SK-N-DZ (cell line): ENCODE measurements at places on chromosomes 7 and 10.
A peak's percentile ranks its signal among the peaks of the same experiment; 100 is the strongest.

GRCh38 chr10:122696687-122697086 is 3.0 kb downstream of the C10orf120 start:
- DNase-seq = no peak

DNA sequence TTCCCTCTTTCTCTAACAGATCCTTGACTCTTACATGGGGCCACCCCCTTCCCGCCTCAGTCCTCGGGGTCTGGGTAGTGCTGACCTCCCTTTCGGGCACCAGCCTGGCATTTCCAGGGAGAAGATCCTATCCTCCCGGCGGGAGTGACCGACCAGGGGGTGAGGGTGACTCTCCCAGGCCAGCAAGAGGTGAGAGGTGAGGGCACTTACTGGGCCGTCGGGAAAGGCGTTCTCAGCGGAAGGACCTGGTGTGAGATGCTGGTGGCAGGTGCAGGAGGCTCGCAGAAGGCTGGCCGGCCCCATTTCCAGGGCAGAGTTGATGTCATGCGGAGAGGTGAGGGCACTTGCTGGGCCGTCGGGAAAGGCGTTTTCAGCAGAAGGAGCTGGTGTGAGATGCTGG is 4.2 kb upstream of the FOXL3 start:
- DNase-seq = no peak

DNA sequence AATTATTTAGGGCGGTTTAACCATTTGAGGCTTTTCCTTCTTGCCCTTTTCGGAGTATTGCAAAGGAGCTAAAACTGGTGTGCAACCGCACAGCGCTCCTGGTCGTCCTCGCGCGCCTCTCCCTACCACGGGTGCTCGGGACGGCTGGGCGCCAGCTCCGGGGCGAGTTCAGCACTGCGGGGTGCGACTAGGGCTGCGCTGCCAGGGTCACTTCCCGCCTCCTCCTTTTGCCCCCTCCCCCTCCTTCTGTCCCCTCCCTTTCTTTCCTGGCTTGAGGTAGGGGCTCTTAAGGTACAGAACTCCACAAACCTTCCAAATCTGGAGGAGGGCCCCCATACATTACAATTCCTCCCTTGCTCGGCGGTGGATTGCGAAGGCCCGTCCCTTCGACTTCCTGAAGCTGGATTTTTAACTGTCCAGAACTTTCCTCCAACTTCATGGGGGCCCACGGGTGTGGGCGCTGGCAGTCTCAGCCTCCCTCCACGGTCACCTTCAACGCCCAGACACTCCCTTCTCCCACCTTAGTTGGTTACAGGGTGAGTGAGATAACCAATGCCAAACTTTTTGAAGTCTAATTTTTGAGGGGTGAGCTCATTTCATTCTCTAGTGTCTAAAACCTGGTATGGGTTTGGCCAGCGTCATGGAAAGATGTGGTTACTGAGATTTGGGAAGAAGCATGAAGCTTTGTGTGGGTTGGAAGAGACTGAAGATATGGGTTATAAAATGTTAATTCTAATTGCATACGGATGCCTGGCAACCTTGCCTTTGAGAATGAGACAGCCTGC is 3.1 kb downstream of the FZD1 start:
- no peak for DNase-seq

DNA sequence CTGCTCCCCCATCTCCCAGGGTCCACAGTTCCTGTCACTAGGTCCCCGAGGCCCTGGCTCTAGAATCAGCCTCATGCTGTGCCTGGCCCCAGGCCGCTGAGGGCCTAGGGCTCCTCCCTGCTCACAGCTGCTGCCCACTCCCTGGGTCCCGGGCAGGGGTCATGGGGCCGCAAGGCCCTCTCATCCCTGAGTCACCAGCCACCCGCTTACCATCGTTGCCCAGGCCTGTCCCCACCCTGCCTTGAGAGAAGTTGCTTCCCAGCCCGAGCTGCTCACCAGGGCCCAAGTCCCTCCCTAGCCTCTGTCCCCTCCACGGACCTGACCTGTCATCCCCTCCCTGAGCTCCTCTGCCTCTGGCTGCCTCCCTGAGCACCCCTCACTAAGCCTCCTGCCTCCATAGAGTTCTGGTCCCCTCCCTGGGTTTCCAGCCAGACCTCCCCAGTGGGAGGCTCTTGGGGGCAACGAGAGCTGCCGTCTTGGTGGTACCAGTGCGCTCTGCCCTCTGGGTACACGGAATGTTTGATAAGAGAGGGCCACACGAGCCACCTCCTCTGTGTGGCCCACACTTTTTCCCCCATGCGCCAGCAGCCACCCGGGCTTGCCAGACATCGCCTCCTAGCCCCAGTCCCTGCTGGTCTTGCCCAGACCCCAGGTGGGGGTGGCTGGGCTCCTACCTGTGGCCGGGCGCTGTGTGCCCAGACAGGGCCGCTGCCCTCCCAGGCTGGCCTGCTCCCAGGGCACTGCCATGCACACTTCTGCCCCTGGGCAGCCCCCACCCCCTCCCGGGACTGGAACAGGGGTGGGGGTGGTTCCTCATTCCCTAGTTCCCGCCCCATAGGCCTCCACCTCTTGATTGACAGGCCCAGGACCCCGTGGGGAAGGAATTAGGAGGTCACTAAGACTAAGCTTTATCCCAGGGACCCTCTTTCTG is 21.3 kb downstream of the MLXIPL start:
- DNase-seq = no peak

DNA sequence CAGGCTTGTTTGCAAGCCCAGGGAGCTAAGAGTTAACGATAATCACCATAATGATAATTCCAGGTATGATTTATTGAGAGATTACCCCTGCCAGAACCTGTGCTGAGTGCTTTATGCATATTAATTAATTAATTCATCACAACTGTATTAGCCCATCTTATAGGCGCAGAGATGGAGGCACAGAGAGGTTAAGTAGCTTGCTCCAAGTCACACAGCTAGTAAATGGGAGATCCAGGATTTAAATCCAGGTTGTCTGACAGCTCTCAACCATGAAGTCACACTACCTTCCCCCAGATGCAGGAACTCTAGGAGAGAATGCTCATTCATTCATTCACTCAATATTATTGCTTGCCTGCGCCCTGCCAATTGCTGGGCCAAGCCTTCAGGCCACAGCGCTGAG is 84.5 kb downstream of the FAM241B start:
- no peak for DNase-seq

- DNase-seq = no peak
These were observed 484.5 kb downstream of the PLXDC2 start for GRCh38 chr10:20300735-20301134.

GRCh38 chr10:69629897-69630650 is at the start of gene FAM241B:
Gene FAM241B (plus strand): TSS chr10:69630247. CDS start chr10:69631744, 1,497 bp downstream.
- peak; percentile 69 for DNase-seq

DNA sequence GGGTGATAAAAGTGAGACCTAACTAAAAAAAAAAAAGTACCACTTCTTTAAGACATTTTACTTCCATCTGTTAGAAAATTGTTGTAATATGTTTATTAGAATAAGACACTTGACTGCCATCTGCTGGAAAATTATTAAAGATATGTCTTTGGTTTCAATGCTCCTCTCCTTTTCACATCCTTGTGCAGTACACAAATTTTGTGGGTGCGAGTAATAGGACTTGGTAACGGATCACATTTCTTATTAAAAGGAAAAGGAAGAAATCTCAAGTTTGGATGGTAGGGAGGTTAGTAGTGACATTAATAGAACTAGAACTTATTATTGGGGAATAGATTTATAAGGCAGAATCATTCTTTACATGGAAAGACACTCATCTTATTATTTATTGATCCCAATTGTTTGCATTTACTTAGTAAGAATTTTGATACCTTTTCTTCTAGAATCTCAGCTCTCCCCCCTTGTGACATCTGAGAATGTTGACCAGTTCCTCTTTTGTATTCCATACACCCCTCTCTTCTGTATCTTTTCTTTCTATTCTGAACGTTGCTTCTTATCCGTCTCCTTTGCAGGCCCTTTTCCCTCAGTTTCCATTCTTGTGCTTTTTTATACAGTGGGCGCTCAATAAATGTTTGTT is 43.0 kb upstream of the RPA3 start:
- no peak for DNase-seq

GRCh38 chr7:44194069-44194468 is 4.8 kb upstream of the GCK start:
- DNase-seq = no peak

DNA sequence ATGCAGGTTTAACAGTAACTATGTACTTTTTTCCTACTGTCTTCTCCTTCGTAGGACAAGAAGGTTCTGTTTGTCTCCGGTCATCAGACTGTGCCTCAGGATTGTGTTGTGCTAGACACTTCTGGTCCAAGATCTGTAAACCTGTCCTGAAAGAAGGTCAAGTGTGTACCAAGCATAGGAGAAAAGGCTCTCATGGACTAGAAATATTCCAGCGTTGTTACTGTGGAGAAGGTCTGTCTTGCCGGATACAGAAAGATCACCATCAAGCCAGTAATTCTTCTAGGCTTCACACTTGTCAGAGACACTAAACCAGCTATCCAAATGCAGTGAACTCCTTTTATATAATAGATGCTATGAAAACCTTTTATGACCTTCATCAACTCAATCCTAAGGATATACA is 2.4 kb downstream of the DKK1 start:
- no peak for DNase-seq

DNA sequence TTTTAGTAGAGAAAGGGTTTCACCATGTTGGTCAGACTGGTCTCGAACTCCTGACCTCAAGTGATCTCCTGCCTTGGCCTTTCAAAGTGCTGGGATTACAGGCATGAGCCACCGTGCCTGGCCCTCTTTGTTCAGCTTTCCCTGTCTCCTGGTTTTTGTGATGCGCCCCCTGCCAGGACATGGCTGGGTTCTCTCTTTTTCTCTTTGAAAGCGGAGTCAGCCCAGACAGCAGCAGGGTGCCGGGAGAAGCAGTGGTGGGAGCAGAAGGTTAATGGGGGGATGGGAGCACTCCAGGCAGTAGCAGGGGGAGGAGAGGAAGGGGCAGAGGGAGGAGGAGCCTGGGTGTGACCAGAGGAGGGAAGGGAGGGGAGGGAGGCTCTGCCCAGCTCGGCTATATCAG is 1.8 kb downstream of the MUC3A start:
- DNase-seq = no peak

DNA sequence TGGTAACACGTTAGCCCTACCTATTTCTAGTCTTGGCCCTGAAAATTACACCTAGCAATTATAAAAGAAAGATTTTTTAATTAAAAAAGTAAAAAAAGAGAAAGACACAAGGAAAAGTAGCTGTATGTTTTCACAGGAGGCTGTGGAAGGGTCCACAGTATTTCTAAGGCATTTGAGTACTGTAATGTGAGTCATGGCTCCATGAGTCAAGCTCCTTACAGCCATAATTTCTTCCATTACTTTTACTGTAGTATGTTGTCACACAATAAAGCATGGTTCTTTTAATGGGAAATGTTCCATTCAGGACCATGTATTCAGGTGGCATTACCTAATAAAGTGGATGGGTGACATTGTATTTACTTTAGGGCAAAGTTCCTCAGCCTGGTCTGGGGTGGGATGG is 113.4 kb downstream of the GPR37 start:
- no peak for DNase-seq

DNA sequence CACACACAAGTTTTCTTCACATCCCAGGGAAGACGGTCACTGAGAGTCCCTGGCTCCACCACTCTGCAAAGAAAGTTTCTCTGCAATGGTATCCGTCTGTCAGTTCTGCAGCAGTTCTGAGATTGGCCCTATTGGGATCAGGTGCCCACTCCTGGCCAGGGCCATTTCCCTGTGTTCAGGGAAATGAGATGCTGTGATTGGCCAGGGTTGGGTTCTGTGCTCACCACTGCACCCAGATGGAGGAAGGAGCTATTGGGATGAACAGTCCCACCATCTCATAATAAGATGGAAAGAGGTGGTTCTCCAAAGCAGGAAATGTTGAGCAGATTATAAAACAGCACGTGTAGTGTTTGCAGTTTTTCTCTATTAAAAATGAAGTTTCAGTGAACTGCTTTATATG is 13.3 kb upstream of the PIP4K2A start:
- no peak for DNase-seq

- peak; percentile 45 for DNase-seq
These were observed 134.4 kb downstream of the ITGA8 start for GRCh38 chr10:15585303-15585715.

DNA sequence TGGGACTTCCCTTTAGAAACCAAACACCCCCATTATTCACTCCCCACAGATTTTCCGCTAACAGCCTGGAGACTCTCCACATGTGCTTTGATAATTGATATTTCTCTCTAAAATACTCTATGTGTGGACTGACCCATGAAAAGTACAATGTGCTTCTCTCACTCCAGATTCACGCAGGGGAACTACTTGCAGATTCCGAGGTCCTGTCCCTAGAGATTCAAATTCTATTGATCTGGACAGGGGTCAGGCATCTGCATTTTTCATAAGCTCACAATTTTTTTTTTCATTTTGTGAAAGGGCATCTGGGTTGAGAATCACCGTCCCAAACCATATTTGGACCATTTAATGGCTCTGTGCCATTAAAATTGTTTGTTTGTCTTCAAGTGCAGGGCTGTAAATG is 98.7 kb downstream of the CALCR start:
- DNase-seq = no peak

DNA sequence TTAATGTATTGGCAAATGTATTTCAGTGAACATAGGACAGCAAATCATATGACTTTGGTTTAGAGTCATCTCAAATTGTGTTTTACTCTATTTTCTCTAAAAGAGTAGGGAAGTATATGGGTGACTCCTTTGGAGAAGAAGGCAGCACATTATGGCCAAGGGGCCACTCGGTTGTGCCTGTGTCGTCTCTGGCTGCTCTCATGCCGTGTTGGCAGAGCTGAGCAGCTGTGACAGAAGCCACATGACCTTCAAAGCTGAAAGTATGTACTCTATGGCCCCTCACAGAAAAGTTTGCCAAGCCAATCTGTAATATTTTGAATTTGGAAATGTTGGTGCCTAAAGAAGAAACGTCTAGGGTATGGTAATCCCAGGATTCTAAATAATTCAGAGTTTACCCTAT is 47.5 kb downstream of the TASOR2 start:
- DNase-seq = no peak

- no peak for DNase-seq
These were observed 44.2 kb downstream of the PCLO start for GRCh38 chr7:83118347-83119025.

GRCh38 chr7:120691915-120692314 is 166.0 kb downstream of the TSPAN12 start:
- DNase-seq = no peak

GRCh38 chr7:69020536-69020935 is 577.7 kb upstream of the AUTS2 start:
- DNase-seq = no peak

DNA sequence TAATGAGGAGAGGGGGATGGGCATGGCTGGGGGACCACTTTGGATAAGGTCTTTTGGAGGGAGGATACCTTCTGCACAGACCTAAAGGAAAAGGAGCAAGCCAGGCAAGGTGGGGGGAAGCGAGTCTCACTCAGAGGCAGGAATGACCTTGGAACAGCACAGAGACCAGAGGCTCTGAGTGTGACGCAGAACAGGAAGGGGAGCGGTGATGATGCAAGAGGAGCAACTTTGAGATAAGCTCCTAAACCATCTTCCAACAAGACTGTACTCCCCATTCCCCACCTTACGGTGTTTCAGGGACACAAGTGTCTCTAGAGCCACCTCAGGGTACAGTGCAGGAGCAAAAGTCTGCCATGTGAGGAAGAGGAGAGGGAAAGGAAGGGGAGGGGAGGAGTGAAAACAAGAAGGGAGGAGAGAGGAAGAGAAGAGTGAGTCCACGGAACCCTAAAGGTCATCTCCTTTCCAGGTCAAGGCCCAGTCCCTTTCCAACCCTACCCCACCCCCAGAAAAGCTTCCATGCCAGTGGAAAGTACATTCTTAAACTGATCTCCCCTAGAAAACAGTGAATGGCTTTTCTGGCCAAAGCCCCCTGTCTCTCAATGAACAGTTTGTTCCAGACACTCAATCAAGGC is 54.1 kb downstream of the JAZF1 start:
- no peak for DNase-seq
